ENCODE measurements at places on chromosomes 1 and 21.

DNA sequence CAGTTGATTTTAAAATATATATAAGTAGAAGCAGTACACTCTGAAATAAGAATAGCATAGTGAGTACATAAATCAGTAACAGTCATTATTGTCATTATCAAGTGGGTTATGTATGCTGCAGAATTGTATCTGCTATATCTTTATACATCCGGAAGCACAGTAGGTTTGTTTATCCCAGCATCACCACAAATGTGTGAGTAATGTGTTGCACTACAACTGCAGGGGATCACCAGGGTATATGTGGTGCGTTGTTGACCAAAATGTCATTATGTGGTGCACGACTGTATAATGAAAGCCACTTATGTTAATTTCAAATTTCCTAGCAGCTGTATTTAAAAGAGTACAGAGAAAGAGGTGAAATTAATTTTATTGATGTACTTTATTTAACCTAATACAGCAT, 87.7 kb upstream of the GADD45A start:
- no peak for DNase-seq

GRCh38 chr21:35042836-35043235, 6.3 kb downstream of the RUNX1 start:
- no peak for DNase-seq

GRCh38 chr1:53430779-53431178, 28.4 kb upstream of the DMRTB1 start:
- no peak for DNase-seq

GRCh38 chr1:178579562-178579961, 66.7 kb downstream of the TEX35 start:
- no peak for DNase-seq

DNA sequence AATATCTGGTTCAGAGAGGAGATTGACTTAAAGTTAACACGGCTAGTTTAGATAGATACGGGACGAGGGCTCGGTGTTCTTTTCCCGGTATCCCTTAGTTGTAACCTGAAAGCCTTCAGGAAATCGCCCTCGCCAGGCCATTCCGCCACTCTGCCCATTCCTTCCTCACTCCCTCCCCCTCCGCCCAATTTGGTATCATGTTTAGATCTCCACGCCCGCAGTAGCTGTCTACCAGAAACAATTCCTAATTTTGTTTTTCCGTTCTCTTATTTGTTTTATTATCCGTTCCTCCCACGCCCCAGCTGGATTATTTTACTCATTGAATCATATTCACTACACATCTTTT, 685 bp upstream of the VAMP4 start:
- DNase-seq, result peak; percentile 33

- no peak for DNase-seq
These were observed 18.9 kb downstream of the VN1R5 start for GRCh38 chr1:247274605-247275256.

- peak; percentile 89 for DNase-seq
These were observed at the start of gene LRRC3 for GRCh38 chr21:44454747-44455523. LRRC3 (plus strand) TSS chr21:44455510; CDS start chr21:44456645, 1,135 bp downstream.

- DNase-seq, result no peak
These were observed 149.9 kb upstream of the ZNF648 start for GRCh38 chr1:182211386-182211785.

All from SK-MEL-5 (cell line).